ENCODE measurements at places on chromosomes 13 and 19.

- no peak for DNase-seq
Observed at GRCh38 chr13:73449252-73449651, 390.4 kb downstream of the KLF5 start.

- DNase-seq, result no peak
Observed at GRCh38 chr13:29908416-29909080, 58.1 kb upstream of the UBL3 start.

DNA sequence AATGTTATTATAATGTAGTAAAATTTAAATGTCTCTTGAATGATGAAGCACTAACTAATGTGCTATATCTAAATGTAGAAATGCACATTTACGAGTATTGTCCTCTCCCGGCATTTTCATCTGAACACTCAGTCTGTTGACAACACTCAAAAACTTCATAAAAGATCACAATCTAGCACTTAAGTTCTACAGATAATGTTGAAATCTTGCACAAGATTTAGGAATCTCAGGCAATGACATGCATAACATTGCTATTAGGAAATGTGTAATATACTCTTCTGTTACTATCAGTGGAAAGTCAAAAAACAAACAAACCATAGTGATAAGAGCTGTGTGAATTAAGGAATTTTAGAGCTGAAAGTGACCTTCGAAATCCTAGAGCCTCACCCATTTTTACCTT, 37.5 kb upstream of the XPO4 start:
- DNase-seq, result no peak

DNA sequence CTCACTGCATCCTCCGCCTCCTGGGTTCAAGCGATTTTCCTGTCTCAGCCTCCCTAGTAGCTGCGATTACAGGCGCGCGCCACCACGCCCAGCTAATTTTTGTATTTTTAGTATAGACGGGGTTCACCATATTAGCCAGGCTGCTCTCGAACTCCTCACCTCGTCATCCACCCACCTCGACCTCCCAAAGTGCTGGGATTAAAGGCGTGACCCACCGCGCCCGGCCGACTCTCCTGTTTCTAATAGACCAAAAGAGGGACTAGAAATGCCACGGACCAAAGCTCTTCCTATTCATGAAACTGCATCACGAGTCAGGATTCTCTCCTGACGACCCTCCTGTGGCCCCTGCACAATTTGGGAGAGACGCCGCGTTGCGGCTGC, 563 bp downstream of the ZNF43 start:
- no peak for DNase-seq

DNA sequence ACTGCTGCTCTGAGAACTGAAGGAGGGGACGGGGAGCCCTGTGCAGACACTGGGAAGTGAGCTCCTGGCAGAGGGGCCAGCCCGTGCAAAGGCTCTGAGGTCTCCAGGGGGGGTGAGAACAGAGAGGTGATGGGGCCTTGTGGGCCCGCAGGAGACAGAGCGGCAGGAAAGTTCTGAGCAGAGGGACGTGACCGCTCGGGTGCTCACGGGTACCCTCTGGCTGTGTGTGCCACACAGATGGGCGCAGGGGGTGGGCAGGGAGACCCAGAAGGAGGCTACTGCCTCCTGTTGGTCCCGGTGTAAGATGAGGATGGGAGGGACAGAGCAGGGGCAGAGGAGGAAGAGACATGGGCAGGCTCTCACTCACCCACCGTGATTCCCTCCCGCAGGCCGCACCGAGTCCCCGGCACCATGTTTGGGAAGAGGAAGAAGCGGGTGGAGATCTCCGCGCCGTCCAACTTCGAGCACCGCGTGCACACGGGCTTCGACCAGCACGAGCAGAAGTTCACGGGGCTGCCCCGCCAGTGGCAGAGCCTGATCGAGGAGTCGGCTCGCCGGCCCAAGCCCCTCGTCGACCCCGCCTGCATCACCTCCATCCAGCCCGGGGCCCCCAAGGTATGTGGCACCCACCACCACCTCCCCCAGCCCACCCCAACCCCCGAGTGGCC, 27.5 kb upstream of the NCCRP1 start:
- no peak for DNase-seq

- DNase-seq, result no peak
Observed at GRCh38 chr13:114089751-114090400, 42.5 kb downstream of the RASA3 start.

DNA sequence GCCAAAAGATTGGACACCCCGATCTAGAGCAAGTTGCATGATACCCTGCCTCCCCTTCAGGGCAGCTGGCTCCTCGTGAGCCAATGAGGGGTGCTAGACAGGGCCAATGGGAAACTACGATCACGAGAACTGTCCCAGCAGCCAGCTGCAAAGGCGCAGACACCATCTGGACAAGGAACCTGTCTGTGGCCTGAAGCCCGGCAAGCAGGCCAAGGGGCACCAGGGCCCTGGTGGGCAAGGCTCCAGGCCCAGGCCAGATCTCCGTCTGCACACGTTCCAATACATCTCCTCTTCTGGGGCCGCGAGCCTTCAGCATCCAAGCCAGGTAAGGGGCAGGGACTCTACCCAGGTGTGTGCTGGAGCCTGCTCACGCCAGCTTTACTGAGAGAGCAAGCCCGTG, 20.2 kb downstream of the MED26 start:
- no peak for DNase-seq

DNA sequence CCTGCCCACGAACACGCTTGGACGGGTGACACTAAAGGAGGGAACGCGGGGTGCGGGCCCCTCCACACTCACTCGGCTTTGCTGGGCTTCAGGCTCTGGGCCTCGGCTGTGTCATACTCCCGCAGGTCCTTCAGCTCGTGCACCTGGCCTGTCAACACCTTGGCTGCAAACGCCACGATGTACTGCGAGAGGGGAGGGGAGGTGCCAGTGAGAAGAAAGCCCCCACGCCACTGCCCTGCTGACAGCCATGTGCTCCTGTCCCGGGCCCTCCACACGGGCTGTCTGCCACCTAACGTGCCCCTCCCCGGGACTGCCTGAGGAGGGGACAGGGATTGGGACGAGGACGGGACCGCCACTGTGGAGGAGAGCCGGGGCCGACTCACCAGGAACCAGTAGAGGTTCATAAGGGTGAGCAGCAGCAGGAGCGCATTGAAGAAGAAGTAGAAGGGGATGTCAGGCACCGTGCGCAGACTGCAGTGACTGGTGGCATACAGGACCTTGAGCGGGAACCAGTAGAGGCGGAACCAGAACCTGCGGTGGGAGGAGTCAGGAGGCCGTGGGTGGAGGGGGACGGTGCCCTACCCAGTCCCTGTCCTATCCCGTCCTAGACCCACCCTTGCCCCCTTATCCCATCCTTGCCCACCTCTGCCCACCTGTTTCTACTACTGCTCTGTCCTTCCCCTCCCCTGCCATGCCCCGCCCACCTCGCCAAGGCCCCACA, 16.9 kb downstream of the CERS1 start:
- DNase-seq, result no peak

DNA sequence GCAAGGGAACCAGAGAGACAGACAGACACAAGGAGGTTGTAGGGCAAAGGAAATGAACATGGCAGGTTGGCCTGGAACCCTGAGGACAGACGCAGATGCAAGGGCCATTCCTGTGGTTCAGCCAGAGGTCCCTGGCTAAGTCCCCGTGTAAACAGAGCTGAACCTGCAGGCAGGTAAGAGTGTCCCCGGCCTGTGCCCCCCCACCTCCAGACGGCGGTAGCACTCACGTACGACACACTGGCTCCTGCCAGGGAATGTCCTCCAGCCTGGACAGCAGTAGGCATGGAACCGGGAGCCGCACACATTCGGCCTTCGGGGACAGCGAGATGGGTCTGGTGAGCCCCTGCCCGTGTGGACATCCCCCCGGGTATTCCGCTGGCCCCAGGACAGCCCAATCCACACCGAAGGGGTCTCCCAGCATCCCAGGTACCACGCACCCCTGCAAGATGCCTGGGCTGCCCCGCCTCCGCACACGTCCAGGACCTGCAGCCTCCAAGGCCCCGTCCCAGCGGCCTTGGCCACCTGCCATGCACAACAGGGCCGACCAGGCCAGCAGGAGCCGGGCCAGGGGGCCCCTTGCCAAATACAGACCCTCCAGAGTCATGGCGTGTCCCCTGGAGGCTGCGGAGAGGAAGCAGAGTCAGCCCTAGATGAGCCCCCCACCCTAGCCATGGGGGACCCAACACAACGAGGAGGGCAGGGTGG, 2.4 kb downstream of the FBN3 start:
- no peak for DNase-seq

DNA sequence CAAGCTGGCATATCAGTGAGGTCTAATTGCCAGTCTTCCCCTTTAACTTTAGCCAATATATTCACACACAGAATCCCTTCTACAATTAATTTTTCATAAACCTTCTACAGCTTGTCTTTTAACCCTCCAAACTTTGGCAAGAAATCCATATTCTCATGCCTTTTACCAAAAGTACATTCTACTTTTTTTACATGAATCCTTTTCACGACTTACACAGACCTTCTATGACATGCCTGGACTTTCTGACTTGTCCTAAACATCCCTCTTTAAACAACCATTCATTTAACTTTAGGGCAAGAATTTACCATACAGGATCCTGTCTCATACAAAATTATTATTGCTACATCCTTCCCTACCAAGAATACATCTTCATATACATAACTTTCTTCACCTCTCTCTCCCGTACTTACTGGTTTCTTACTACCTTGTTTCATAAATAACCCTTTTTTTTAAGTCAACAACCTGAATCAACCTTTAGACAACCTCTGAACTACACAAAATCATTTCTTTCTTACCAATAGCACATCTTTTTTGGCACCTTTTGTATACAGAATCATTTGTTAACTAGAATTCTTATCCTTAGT, 23.5 kb downstream of the ZNF544 start:
- DNase-seq, result no peak

GRCh38 chr13:85080691-85081090, 718.5 kb downstream of the SLITRK6 start:
- no peak for DNase-seq

DNA sequence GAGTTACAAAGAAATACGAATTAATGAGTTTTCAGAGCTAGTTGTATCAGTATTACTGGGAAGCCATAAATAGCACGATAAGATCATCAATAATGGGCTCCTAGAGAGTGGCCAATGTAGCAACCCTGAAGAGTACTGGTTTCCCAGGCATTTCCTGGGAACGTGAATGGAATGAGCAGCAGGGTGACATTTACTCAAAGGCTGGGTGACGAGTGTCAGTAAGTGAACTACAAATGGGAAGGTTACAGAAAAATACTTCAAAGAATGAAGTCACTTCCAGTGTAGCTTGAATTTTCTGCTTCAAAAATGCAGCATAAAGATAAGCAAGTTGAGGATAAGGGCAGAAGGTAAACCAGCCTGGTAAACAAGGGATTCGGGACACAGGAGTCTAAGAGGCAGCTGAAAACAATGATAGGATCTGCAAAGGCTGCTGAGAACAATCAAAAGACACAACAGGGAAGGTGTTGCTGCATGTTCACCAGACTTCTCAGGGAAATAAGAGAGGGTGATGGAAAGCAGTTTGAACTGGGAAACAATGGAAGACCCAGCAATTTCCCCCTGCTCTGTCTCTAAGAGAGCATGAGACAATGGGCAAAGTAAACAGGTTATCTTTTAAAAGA, 48.6 kb upstream of the POSTN start:
- DNase-seq, result no peak

GRCh38 chr19:38304352-38304865, 358 bp downstream of the C19orf33 start:
- no peak for DNase-seq

- DNase-seq, result no peak
Observed at GRCh38 chr13:23739596-23739995, 149.6 kb downstream of the MIPEP start.

DNA sequence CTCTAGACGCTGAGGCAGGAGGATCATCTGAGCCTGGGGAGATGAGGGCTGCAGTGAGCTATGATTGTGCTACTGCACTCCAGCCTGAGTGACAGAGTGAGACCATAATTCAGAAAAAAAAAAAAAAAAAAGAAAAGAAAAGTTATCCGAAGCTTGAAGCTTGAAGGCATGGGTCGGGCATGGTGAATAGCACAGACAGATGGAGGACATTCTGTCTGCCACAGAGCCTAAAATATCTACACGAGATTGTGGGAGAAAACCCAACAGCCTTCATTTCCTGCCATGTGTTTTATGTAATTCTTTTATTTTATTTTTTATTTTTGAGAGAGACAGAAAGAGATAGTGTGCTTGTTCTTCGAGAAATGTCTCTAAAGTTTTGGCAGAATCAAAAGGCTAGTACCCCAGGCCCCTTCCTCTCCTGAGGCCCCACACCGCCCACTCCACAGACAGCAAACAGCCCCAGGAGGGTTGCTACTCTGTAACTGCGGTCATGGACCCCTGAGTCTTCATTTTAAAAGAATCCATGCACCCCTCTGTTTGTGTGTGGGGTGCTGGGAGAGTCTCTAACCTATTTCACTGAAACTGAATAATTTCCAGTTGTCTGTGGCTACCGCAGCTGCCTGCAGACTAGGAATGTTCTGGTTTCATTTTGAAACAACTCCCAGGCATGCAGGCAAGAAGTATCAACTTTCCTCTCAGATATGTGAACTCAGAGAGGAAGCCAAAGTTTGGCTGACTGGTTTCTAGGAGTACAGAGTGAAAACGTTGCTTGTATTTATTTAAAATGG, 38.4 kb upstream of the RCBTB2 start:
- DNase-seq, result no peak

- no peak for DNase-seq
Observed at GRCh38 chr13:78032132-78032531, 113.5 kb upstream of the EDNRB start.

GRCh38 chr19:28523619-28524018, 689.3 kb downstream of the UQCRFS1 start:
- DNase-seq, result no peak

DNA sequence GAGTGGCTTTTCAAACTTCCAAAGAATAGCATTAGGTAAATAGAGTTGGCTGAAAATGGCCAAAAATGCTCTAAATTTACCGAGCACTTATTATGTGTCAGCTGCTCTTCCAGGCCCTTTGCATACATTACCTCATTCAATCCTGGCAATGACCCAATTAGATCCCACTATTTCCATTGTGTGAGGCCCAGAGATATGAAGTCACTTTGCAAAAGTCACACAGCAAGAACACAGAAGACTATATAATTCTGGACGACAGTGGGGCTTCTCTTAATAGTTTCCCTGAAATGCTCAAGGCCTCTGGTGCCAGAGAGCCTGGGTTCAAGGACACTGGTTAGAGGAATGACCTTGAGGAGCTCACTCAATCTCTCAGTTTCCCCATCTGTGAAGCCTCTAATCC, 146.8 kb downstream of the IER2 start:
- no peak for DNase-seq

DNA sequence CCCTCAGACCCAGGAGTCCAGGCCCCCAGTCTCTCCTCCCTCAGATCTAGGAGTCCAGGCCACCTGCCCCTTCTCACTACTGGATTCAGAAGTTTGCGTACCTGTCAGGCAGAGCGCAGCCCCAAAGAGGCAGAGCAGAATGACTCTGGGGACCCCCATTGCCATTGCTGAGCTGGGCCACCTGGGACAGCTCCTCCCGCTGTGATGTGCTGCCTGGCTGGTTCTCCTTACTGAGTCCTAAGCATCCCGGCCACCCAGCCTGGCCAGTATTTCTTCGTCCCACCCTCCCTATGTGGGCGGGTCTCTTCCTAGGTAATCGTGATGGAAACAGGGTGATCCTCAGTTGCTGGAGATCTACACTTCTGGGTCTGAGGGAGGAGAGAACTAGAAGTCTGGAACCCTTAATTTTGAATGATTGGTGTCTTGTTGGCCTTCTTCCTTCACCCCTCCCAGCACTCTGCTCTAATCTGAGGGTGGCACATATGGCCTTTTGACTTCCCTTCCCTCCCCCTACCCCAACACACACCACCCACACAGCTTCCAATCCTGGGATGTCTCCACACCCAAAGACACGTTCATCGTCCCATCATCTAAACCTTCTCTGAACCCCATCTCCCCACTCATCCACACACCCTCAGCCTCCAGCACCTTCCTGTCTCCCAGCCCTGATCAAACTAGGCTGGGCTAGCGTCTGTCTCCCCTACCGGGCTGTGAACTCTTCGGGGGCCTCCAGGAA, at the start of gene LYPD5:
Gene LYPD5 (minus strand): TSS at position 232 of the 736 bp plus-strand sequence. CDS start 67 bp downstream, at position 165.
- no peak for DNase-seq

Measured in T-cell (primary cell).